Fibroblast of mammary gland (primary cell): ENCODE measurements at places on chromosomes 3 and 15.

DNA sequence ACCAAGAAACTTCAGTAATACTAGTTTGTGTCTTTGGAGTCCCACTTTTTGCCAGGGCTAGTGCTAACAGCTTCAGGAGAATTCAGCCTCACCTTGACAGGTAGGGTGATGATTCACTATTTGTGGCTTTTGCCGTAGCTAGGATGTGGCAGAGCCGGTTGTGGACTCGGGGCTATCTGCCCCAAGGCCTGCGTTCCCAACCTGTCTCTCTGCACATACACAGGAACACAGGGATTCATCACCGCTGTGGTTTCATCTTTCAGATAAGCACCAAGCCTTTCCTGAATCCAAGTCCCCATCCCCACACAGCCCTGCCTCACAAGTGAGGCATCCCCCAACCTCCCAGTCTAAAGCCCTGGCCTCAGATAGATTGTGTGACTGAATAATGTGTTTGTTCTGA lies 45.2 kb upstream of the POLG start:
- no peak for DNase-seq

- DNase-seq, result no peak
Observed at GRCh38 chr15:22978691-22979237, 1.4 kb downstream of the CYFIP1 start.

GRCh38 chr3:188683032-188683521 lies 488.7 kb upstream of the TPRG1 start:
- DNase-seq, result peak; percentile 98

DNA sequence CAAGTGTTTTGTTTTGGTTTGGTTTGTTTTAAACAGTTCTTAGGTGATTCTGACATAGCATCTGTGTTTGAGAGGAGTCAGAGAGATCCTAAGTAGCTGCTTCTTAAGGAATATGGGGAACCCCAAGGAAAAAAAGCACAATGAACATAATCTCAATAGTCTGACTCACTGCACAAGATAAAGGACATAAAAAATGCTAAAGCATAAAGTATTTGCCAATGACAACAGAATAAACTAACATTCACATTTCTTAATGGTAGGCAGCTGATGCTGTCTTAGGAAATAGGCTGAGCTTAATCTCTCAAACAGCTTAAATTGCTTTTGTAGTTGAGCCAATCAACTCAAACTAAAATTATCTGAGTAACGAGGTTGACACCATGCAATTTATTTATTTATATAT lies 2.9 kb downstream of the NCEH1 start:
- peak; percentile 37 for DNase-seq

- DNase-seq, result no peak
Observed at GRCh38 chr3:111040959-111041358, 30.7 kb upstream of the NECTIN3 start.

DNA sequence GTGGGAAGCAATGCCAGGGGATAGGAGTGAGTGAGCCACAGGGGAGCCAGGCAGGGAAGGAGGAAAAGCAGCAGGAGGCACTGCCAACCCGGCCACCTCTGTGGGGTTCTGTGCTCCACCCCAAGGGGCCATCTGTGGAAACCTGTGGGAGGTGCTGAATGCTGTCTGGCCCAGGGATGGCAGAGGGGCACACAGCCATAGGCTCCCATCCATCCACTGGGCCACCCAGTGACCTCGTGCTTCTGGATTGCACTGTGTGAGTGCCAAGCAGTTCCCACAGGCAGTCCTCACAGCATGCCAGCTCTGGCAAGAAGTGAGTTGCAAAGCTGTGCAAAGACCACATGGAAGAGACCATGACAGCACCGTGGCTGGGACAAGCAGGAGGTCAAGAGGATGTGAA lies 27.5 kb downstream of the DNAJB8 start:
- no peak for DNase-seq

- DNase-seq, result no peak
Observed at GRCh38 chr15:78637776-78638435, 3.1 kb downstream of the CHRNB4 start.

GRCh38 chr3:106827515-106828213 lies 549.6 kb upstream of the CCDC54 start:
- DNase-seq, result no peak

GRCh38 chr3:14423197-14423743 lies 20.9 kb downstream of the SLC6A6 start:
- DNase-seq, result no peak

DNA sequence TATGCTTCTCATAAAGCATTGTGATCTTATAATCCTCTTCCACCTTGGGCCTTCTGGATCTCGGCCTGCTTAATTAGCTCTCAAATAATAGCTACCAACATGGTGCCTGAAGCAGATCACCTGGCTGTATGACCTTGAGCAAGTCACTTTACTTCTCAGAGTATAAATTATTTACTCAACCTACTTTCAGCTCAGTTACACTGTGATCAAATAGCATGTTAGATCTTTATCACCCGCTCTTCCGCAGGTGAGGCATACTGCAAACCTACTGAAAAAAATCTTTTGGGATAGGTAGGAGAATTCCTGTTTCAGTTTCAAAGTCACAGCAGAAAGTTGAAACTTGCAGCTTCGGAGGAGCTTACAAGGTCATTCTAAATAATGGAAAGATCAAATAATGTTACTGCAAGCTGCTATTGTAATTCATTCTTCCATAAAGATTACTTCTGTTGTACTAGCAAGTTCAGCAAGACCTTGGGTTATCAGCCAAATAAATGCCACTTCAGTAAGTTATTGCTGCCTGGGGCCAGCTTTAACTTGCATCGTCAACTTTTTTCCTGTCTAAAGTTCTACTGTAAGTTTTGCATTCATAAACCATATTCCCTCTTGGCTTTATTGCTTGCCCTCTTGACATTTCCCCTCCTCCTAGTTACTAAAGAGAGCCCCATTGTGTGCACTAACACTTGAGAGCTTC lies 268.4 kb upstream of the ATP11B start:
- DNase-seq, result no peak

DNA sequence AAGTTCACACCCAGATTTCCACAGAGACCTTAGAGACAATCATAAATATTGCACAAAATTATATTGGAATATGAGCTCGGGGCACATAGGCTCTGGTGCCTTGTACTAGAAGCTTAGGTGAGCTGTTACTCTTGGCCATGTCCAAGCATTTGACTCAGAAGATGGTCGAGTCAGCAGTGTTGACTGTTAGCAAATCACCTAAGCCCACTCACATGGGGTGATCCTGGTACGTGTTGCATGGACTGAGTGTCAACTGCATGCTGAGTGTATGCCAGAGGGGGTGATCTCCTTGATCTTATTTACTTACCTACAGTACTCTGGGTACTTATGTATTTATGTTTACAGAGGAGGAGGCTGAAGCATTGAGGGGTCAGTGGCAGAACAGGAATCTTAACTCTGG lies 14.0 kb downstream of the SMAD3 start:
- peak; percentile 78 for DNase-seq

- DNase-seq, result no peak
Observed at GRCh38 chr3:141285570-141285969, 53.9 kb downstream of the PXYLP1 start.

DNA sequence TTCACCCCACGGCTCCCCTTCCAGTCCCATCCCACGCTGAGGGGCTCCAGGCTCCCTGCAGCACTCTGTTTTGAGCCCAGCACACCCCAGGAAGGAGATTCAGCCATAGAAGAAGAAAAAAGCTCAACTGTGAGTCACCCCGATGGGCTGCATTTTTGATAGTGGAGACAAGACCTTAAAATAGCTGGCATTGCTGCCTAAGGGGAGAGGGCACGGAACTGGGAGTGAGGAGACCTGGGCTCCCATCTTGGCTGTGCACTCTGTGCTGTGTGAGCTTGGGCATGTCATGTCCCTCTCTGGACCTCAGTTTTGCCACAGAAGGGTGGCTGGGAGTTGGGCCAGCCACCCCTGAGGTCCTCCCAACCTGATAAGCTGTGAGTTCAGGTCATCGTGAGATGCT lies 57.2 kb upstream of the SMAD6 start:
- peak; percentile 22 for DNase-seq

GRCh38 chr3:152581951-152582350 lies 253.0 kb upstream of the P2RY1 start:
- no peak for DNase-seq

DNA sequence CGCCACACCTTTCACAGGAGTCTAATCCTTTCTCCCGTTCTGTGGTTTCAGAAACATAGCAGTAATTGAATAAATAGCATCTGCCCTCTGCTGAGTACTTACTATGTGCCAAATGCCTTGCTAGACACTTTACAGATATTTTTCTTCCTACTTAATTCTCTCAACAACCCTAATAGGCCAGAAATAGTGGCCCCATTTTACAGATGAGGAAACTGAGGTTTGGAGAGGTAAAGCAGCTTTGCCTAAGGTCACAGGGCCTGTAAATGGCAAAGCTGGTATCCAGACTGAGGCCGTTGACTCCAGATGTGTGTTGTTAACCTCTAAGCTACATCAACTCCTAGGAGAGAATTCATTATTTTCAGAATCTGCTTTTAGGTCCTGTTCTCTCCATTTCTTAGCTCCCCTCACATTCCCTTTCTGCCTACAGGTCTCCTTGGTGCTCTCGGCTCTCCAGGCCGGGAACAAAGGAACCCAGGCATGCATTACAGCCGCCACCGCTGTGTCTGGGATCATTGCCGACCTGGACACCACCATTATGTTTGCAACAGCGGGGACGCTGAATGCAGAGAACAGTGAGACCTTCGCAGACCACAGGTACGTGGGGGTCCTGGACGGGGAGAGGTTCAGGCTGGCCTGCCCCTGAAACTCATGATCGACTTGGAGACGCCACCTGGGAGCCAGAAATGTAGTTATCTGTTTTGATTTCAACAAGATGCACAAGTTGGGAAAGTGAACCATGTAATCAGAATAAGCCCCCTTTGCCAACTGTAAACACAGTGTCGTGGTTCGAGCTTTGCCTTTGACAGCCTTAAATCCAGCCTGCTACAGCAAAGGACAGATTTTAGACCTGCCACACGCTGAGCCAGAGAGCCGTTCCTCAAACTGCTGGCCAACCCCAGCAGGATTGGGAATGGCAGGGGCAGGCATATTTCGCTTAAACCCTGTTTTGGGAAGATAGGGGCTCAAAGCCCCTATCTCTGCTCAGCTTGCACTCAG lies 246.5 kb upstream of the TPM1 start:
- DNase-seq, result no peak

- no peak for DNase-seq
Observed at GRCh38 chr3:105503191-105503593, 136.5 kb downstream of the ALCAM start.

DNA sequence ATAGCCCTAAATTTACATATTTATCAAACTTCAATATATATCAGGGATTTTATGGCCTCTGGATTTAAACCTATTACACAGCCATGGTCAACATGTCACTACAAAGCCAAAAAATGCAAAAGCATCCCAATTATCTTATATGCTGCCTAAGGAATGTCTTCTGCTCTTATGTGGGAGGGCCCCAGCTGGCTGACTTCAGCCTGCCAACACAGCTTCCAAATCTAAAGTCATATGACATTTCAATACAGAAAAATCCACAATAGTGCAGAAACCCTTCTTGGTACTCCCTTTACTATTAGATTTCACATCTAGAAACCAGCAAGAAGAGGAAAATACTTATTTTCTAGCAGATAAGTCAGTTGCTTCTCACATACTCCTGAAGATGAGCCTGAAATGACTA lies 6.4 kb downstream of the PFN2 start:
- DNase-seq, result no peak

DNA sequence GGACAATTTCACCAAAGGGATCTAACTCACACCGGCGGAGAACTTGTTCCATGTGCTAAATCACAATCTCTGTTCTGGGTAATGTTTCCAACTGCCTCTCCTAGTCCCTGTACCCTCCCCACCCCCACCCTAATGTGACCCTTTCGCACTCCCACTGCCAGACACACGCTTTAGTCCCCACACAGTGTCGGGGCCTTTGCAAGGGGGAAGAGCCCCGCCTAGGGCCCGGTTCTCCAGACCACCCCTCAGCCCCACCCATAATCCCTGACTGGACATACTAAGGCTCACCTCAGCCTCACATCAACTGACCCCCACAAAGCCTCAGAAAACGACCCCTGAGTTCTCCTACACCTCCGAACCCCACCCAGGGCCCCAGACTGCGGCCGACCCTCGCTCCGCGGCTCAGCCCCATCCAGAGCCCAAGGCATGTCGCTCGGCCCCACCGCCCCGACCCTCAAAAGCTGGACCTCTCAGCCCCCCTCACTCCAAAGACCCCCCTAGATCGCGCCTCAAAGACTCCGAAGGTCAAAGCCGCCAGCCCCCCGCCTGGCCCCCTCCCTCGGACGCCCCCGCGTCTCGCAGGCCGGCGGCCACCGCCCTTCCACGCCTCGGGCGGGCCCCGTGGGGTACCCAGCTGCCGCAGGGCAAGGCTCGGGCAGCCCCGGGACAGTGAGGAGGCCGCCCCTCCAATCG lies 72.0 kb upstream of the MAP4 start:
- peak; percentile 25 for DNase-seq

GRCh38 chr15:86125775-86126174 lies 46.1 kb downstream of the AGBL1 start:
- DNase-seq, result no peak
